ENCODE measurements at places on chromosomes 11 and 22.

DNA sequence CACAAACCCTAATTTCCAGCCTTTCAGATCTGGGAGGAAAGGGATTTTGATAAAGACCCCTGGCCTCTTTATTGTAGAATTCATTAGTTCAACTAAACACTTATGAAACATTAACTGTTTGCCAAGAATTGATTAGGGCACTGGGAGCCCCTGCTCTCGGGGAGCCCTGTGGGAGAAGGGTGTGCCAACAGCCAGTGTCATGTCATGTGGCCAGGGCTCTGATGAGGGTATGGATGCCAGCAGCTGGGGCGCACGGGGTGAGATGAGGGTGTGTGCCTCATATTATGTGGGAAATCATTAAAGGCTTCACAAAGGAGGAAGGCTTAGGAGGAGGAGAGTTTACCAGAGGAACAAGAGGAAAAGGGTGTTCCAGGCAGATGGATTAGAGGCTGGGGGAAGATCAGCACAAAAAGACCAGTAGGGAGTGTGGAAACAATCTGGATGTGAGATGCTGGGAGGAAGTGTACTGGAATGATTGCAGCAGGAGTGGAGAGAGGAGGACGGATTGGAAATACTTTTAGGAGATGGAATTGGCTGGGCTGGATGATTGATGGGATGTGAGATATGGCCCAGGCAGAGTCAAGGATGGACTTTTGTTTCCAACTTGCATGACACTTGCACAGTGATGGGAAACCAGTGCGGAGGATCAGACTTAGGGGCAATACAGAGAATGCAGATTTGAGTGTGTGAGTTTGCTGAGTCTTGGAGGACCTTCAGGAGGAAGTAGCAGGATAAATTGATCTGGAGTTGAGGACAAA, 137.8 kb downstream of the CSNK2A3 start:
- no peak for DNase-seq

- no peak for DNase-seq
These were observed 3.6 kb downstream of the FAT3 start for GRCh38 chr11:92227959-92228935.

DNA sequence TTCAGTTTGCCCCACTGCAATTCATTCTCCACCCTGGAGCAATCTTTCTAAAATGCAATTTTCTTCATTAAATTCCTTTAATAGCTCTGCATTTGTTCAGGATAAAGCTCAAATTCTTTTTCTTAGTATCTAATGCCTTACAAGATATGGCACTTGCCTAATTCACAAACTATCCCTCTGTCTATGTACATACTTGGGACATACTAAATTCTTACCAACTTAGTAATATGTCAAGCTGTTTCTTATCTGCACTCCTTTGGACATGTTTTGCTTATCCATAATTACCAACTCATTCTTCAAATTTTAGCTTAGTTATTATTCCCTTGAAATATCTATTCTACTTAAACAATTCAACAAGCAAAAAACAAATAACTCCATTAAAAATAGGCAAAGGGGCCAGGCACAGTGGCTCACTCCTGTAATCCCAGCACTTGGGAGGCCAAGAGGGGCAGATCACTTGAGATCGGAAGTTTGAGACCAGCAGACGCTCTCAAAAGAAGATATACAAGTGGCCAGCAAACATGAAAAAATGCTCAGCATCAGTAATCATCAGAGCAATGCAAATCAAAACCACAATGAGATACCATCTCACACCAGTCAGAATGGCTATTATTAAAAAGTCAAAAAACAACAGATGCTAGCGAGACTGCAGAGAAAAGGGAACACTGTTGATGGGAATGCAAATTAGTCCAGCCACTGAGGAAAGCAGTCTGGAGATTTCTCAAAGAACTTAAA, 96.9 kb downstream of the FAM76B start:
- DNase-seq = no peak

- no peak for DNase-seq
These were observed 25.5 kb upstream of the SHISAL1 start for GRCh38 chr22:44338177-44338810.

DNA sequence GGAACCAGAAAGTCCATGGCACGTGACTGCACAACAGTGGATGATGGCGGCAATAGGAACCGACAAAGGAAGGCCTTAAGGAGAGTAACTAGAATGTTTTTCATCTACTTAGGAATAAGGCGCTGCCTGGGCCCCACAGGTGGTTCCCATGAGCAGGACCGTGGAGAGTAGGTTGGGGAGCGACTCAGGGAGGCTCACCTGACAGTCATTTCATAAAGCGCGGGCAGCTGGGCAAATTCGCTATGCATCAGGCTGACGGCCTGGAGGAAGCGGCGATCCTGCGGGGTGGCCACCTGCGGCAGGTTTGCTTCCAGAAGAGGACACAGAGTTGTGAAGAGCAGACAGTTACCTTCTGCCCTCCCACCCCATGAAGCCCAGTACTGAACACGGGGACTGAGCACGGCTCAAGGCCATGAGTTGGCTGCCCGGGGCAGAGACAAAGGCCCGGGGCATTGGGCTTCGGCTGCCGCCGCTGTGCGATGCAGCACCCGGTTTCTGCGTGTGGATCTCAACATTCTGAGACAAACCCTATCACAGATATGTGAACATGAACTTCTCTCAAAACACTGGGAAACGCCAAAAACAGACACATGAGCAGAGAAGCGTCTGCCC, 25.8 kb downstream of the HPS4 start:
- no peak for DNase-seq

- DNase-seq = no peak
These were observed 11.6 kb downstream of the PRR33 start for GRCh38 chr11:1879941-1880720.

- no peak for DNase-seq
These were observed 17.3 kb upstream of the RASD2 start for GRCh38 chr22:35523167-35523947.

- no peak for DNase-seq
These were observed 120.4 kb downstream of the CCDC34 start for GRCh38 chr11:27242591-27242990.

GRCh38 chr22:28410050-28410816, 269.4 kb downstream of the TTC28 start:
- DNase-seq = no peak

GRCh38 chr11:109390752-109391151, 31.2 kb upstream of the C11orf87 start:
- no peak for DNase-seq

DNA sequence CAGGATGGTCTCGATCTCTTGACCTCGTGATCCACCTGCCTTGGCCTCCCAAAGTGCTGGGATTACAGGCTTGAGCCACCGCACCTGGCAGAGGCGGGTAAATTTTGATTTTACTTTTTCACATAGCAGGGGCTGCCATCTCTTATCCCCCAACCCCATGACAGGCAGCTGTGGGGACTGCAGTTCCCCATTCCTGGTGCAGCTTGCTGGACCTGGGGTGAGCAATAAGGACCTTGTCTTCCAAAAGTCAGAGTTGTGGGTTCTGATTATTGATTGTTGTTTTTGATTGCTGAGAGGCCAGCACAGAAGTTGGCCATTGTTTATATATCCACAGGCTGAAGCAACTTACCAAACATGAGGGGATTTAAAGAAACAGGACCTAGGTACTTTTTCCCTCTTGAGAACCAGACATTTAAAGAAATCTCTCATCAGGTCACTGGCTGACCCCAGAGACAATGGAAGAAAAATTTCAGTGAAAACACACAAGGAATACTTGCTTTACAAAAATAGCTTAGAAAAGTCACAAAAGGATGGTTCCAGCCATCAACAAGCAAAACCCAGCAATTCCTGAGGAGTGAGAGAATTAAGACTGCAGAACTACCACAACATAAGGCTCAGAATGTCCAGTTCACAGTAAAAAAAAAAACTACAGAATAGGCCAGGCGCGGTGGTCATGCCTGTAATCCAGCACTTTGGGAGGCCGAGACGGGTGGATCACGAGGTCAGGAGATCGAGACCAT, 22.0 kb upstream of the MAPK1 start:
- DNase-seq = no peak

DNA sequence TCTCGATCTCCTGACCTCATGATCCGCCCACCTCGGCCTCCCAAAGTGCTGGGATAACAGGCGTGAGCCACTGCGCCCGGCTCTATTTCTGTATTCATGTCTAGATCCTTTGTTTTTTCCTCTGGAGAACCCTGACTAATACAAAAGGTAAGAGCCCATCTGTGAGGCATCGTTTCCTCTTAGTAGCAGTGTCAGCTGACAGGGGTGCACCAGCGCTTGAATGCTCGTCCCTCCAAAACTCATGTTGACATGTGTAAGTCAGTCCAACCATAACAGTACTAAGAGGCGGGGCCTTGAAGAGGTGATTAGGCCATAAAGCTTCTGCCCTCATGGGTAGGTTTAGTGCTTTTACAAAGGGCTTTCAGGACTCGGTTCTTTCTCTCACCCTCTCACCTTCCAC, 470.1 kb upstream of the B3GAT1 start:
- DNase-seq = no peak

DNA sequence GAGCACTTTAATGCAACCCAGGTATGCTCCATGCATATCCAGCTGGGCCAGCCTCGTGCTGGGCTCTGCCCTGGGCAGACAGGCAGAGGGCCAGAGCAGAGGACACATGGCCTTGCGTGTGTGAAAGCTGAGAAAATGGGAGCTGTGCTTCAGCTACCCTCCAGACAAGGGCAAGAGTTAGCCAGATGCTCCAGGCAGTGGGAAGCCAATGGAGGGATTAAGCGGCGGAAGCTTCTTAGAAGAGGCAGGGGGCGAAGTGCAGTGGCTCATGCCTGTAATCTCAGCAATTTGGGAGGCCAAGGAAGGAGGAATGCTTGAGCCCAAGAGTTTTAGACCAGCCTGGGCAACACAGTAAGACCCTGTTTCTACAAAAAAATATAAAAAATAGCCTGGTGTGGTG, 9.8 kb upstream of the ARHGEF17 start:
- DNase-seq = no peak

- DNase-seq = no peak
These were observed 2.7 kb downstream of the MRPL21 start for GRCh38 chr11:68900835-68901381.

DNA sequence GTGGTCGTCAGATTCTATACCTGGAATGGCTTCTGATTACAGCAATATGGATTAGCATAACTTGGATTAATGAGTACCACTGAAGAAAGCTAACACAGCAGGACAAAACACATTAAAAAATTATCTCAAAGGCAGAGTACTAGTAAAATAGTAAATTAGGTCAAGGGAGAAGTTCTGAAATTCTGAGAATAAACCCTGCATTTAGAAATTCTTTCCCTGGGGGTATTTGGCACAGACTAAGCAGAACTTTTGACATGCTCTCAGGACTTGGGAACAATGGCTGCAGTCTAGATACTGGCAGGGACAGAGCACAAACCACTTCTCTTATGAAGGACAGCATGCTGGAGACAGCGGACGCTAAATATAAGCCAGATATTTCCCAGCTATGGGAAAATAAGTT, 85.6 kb upstream of the GRIA4 start:
- DNase-seq = no peak

DNA sequence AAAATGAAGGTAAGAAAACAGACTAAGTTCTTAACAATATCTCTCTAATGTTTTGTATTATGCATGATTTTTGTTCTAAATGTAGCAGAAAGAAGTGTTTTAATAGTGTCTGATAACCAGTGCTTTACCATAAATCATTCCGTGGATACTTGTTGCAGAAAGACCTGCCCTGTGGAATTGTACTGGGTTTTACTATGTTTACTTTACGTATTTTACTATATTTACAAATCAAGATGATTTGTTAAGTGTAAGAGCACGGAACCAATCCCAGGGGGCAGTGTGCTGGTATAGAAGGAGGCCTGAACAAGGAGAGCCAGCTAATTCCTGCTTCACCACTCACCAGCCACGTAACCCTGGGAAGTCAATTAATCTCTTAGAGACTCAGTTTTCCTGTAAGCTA, 1.4 kb downstream of the HTR3B start:
- no peak for DNase-seq

GRCh38 chr11:29628609-29629008, 388.2 kb downstream of the KCNA4 start:
- DNase-seq = no peak

GRCh38 chr11:102415304-102415916, 37.2 kb downstream of the TMEM123 start:
- no peak for DNase-seq

DNA sequence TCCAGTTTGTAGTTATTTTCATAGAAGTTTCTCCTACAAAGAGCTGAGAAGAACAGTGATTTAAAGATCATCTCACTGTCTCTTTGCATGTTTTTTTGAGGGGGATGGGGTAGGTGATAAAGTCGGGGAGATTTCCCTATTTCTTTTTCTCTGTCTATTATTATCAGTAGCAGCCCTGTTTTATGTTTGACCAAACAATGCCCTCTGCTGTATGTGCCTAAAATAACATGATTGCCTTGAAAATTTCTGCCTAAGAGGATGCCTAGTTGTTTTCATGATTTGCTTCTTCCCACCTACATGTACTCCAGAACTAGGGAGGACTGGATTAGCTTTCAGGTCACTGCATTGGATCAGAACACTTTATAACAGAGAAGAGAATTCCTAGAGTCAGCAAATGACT, 1330.2 kb downstream of the LRRC4C start:
- no peak for DNase-seq

GRCh38 chr11:66542362-66542761, 3.5 kb downstream of the ZDHHC24 start:
- no peak for DNase-seq

DNA sequence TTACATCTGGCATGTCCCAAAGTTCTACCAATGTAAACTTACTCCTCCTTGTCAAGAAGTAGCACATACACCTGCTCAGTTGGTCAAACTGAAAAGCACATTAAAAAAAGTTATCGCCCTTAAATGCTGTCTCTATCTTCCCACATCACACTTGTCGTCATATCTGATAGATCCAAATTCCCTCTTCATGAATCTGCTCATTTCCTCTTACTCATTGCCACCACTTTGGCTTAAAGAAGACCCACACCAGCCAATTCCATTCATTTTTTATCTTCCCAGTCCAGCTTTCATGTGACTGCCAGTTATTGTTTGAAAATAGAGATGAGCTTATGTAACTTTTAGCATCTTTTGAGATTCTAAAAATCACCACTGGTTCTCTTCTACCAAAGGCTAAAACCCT, 305.9 kb upstream of the MTNR1B start:
- DNase-seq = no peak

- DNase-seq = no peak
These were observed 83.9 kb downstream of the LDLRAD3 start for GRCh38 chr11:36027731-36028130.

DNA sequence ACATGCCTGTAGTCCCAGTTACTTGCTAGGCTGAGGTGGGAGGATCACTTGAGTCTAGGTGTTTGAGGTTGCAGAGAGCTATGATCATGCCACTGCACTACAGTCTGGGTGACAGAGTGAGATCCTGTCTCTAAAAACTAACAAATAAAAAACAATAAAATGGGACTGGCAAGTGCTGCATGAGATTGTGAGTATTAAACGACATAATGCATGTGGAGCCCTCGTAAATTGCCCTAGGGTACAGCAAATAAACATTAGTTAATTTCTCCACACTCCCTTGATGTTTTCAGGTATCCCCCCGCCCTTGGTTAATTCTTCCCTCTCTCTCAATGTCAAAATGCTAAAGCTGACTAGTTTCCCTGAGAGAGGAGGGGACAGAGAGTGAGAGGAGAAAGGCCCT, 4.9 kb upstream of the RHOG start:
- no peak for DNase-seq

- DNase-seq = peak; percentile 49
These were observed 9.8 kb downstream of the THAP12 start for GRCh38 chr11:76371170-76371569.

- DNase-seq = no peak
These were observed 221.3 kb downstream of the FAM76B start for GRCh38 chr11:95568281-95568680.

GRCh38 chr22:20424932-20425565, 12.6 kb downstream of the SCARF2 start:
- DNase-seq = peak; percentile 37

GRCh38 chr11:100903284-100903683, 216.2 kb downstream of the ARHGAP42 start:
- DNase-seq = no peak

Data from stimulated activated CD4-positive, alpha-beta T cell treated with anti-CD3 and anti-CD28 coated beads, Interleukin-2, amount 100 ng/mL, for 24 hours (primary cell).